A172 (cell line): ENCODE measurements at places on chromosomes 7 and 10. TPM values are rescaled to one million over a fixed set of nuclear protein-coding genes. Genes with fewer than 3 reads are reported as not detected.

- no peak for DNase-seq
These were observed 88.3 kb downstream of the ARMH3 start for GRCh38 chr10:101967713-101968112.

- no peak for DNase-seq
These were observed 6.3 kb downstream of the DYDC1 start for GRCh38 chr10:80350251-80350650.

DNA sequence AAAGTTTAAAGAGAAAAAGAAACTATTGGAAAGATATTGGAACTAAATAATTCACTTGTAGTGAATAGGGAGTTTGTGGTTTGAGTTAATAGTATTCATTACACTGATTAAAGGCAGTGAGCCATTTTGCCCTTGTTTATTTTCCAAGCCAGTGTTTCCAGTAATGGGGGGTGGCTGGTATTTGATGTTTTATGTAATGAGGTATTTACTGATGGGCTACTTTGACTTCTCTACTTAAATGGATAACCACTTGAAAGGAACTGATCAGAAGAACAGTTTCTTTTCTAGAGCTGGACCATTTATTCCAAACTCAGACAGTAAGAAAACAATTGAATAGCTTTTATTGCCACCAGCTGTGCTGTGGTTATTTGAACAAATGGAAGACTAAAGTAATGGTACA lies 227.0 kb upstream of the HDAC9 start:
- DNase-seq = no peak

DNA sequence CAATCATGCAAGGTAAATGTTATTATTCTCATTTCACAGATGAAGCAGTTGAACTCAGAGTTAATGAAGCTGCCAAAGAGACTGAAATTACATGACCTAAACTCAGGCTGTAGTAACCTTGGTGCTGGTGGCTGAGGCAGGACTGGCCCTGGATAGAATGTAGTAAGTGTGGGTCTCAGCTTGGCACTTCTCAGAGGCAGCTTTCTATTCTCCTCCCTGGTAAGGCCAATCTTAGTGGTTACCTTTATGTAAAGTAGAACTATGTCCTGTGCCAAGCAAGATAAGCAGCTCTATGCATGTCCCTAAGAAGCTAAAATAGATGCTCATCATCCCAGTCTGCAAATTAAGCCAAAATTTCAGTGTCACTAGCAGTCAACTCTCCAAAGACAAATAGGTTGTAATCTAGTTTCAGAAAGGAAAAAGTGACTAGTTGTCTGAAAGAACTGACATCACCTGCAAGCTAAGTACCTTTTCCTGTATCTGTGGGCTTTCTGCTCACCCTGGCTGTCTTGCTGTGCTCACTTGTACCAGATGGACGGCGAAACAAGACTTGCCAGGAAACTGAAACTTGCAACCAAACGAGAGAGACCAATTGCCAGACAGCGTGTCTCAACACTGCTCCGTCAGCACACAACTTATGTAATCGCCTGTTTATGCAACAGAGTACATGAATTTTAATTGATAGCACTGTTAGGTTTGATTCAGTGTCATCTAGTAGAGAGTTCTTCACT lies 43.7 kb downstream of the CH25H start:
- DNase-seq = no peak

GRCh38 chr7:85830982-85831381 lies 644.1 kb upstream of the SEMA3D start:
- DNase-seq = no peak

DNA sequence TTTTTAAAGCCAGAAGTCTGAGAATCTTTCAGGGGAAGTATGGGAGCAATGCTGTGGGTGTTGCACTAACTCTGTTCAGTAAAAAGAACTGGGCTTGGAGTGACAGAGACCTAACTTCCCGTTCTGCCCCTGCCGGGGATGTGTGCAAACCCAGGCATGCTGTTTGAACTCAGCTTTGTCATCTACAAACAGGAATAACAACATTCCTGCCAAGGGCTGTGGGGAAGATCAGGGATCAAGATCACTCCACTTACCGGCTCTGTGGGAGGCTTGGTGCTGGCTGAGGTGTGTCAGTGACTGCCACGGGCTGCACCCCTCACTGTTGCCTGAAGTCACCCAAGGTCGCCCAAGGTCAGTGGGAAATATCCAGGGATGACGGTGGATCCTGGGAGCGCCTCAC lies 23.1 kb upstream of the DRGX start:
- no peak for DNase-seq

- peak; percentile 19 for DNase-seq
These were observed 63.6 kb downstream of the ANKRD7 start for GRCh38 chr7:118288098-118288497.

DNA sequence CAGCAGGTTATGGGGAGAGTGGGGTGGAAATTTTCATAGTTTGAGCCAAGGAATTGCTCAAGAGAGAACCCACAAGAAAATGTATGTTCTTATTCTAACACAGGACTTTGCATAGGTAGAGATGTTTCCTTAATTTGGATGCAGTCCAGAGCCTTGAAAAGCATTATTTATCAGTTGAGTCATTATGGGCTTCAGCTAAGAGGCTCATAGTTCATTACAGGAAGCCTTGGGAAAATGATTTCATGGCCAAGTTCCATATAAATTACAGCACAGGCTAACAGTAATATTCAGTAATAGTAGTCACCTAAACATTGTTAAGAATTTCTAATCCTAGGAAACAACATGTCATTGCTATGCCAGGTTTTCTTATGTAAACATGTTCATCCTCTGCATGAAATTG lies 131.1 kb upstream of the PTPRZ1 start:
- DNase-seq = peak; percentile 8

The ELFN1 gene
- total RNA-seq = 5.3 and 6.1 TPM in 2 replicates
